NCI-H1105 treated with DMSO at 0.1 percent for 48 hours (cell line): ENCODE measurements at places on chromosomes 12 and 14.

DNA sequence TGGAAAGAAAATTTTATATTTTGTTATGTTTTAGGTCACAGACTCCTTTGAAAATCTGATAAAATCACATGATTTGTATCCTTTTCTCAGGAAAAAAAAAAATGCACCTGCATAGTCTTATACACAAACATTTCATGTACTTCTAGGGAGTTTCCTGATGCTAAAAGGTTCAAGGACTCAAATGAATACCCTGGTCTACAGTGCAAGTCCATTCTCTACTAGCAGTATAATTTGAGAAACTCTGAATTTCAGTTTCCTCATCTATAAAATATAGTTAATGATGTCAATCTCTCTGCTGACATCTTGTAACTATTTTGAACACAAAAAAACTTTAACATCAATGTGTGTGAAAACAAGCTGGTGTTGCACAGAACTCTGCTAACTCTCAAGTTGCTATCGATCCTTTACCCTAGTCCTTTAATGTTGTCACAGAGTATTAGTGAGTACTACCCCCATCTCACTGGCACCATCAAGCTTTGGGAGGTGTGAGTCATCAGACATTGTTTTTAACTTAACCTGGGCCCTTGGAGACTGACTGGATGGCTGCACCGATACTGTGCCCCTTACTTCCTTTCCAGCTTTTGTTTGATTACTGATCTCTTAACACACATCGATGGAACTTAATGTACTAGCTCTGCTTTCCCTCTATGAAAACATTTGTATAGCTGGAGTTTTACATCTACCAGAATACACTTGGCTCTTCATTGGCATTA lies 251.9 kb upstream of the SOX5 start:
- no peak for DNase-seq

GRCh38 chr14:50403419-50403818 lies 6.7 kb upstream of the CDKL1 start:
- DNase-seq: no peak

DNA sequence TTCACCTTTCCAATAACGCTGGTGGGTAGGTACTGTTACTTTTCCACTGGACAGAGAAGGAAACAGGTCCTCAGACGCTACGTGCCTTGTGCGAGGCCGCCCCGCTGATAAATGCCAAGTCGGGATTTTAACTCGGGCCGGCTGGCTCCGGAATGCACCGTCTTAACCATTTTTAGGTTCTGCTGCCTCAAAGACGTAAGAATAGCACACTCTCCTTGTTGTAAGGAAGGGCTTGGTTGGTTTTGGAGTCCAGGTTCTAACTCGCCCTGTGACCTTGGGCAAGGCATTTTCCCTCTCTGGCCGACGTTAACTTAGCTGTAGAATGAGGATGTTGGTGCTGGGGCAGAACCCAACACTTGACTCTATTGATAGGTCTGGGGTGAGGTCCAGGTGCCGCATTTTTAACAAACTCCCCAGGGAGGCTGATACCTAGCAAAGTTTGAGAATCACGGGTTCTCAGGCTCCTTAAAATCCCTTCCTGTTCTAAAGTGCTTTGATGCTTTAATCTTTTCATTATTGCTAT lies 814 bp downstream of the ANKRD13A start:
- DNase-seq: no peak

DNA sequence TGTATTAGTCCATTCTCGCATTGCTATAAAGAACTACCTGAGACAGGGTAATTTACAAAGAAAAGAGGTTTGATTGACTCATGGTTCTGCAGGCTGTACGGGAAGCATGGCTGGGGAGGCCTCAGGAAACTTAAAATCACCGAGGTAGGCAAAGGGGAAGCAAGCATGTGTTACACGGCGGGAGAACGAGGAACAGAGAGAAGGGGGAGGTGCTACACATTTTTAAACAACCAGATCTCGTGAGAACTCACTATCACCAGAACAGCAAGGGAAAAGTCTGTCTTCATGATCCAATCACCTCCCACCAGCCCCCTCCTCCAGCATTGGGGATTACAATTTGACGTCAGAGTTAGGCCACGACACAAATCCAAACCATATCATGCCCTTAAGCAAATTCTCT lies 13.3 kb upstream of the MAX start:
- no peak for DNase-seq

DNA sequence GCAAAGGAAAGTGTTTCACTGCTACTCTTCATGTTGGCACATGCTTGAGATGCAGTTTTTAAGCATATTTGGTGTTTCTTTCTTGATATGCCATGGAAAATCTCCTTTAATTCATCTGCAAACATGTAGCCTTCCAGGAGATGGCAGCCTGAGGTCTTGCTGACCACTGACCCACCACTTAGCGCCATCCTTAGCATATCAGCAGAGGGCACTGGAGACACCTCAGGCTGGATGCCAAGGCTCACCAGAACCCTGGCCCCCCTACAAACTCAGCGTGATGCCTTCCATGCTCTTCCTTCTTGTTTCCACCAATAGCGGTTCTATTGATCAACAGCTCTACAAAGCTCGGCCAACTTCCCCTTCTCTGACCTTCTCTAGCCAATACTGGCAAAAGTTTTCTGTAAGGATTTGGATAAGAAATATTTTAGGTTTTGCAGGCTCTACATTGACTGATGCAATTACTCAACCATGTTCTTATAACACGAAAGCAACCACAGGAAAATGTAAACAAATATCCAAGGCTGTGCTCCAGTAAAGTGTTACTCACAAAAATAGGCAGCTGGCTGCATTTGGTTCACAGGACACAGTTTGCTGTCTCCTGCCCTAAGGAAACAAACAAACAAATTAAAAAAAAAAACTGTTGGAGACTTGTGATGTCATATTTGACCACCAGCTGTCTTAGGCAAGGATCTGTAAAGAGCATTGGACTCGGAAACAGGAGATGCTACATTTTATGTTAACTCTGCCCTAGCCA lies 209.7 kb downstream of the SLC15A4 start:
- DNase-seq: no peak

DNA sequence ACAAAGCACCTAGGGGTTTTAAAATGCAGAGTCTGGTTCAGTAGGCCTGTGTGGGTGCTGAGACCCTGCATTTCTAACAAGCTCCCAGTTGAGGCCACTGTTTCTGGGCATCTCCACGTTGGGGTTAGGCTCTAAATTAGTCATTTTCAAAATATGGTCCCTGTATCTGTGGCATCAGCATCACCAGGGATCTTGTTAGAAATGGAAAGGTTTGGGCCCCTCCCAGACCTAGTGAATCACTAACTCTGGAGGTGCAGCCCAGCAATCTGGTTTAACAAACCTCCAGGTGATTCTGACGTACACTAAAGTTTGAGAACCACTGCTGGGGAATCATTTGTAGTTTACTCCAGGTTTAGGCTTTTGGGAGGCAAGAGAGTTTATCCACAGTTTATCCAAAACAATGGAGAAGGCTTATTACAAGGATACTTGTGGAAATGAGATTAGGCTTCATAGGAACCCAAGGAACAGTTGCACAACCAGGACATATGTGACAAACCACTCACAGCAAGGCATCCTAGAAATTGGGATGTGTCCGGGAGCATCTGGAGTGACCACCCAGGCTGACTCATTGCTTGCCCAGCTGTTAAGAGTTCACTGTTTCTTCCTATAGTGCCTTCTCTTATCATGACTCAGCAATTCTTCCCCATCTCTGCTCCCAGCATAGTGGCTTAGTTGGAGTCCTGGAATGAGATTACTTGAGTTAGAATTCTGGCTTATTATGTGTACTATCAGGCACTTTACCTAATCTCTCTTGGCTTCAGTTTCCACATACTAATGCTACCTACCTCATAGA lies 71.6 kb upstream of the STXBP6 start:
- DNase-seq: no peak

- no peak for DNase-seq
Observed at GRCh38 chr12:113186666-113187325, 1.3 kb downstream of the RITA1 start.

GRCh38 chr12:88433997-88434703 lies 146.1 kb downstream of the KITLG start:
- no peak for DNase-seq

DNA sequence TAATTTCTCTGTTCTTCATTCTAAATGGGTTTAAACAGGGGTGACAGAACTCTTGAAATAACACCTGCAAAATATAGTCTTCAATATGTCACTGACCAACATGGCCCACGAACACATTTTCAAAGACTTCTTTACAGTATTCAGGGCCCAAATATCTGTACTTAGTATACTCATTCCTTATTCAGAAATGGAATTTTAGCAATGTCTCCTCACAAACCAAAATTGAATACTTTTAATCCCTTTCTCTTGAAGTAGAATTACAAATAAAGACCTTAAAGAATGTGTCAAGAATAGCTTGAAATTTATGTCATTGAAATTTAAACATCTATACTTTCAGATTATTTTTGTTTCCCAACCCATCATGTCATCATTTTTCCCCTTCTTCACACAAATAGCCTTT lies 263.1 kb downstream of the LRIG3 start:
- no peak for DNase-seq

- DNase-seq: no peak
Observed at GRCh38 chr14:104974665-104975390, 3.3 kb downstream of the AHNAK2 start.

GRCh38 chr12:12425001-12425400 lies 68.1 kb downstream of the BORCS5 start:
- no peak for DNase-seq

GRCh38 chr12:61267474-61267873 lies 992.7 kb upstream of the USP15 start:
- DNase-seq: no peak

GRCh38 chr14:99001241-99001640 lies 270.8 kb downstream of the BCL11B start:
- no peak for DNase-seq

GRCh38 chr14:101876555-101876938 lies 87.8 kb upstream of the DYNC1H1 start:
- DNase-seq: no peak
